ENCODE measurements at places on chromosomes 1 and 21. TPM values are rescaled to one million over a fixed set of nuclear protein-coding genes. Genes with fewer than 3 reads are reported as not detected.
A peak's percentile ranks its signal among the peaks of the same experiment; 100 is the strongest.

Gene TNFRSF1B
- 215 TPM for total RNA-seq

GRCh38 chr1:159591981-159592380 lies 4.4 kb downstream of the APCS start:
- H3K4me1 ChIP-seq: no peaks in the 10 kb centered on the region
- no peak overlapping the region for H3K4me3 ChIP-seq
- peaks cover 4% of the 10 kb centered on the region for H3K27me3 ChIP-seq
- no peak for DNase-seq

- peak; percentile 70 for DNase-seq
- H3K4me1 ChIP-seq: peaks cover 25% of the 10 kb centered on the region
- peaks cover 3% of the 10 kb centered on the region for H3K36me3 ChIP-seq
- H3K27me3 ChIP-seq: peaks cover 33% of the 10 kb centered on the region
These were observed at the start of gene LPAR3 for GRCh38 chr1:84892705-84893618. TSS of gene LPAR3 (minus strand) at chr1:84893206. CDS start at chr1:84866120, 27,086 bp downstream.

GRCh38 chr1:205294934-205295333 lies 26.6 kb downstream of the NUAK2 start:
- no peak overlapping the region for H3K27ac ChIP-seq
- H3K36me3 ChIP-seq: no peaks in the 10 kb centered on the region
- peaks cover 33% of the 10 kb centered on the region for H3K27me3 ChIP-seq
- no peak for DNase-seq
- H3K4me3 ChIP-seq: no peak overlapping the region
- peaks cover 11% of the 10 kb centered on the region for H3K4me1 ChIP-seq

Gene SLC27A3
- 38.9 TPM for total RNA-seq

GRCh38 chr1:110164725-110165350 lies 14.5 kb downstream of the SLC6A17 start:
- H3K27ac ChIP-seq: no peak overlapping the region
- no peaks in the 10 kb centered on the region for H3K36me3 ChIP-seq
- peaks cover 4% of the 10 kb centered on the region for H3K27me3 ChIP-seq
- H3K4me1 ChIP-seq: peaks cover 9% of the 10 kb centered on the region

GRCh38 chr1:95437011-95437410 lies 203.0 kb downstream of the RWDD3 start:
- H3K4me1 ChIP-seq: no peaks in the 10 kb centered on the region
- DNase-seq: no peak
- no peak overlapping the region for H3K4me3 ChIP-seq
- no peaks in the 10 kb centered on the region for H3K36me3 ChIP-seq
- H3K27ac ChIP-seq: no peak overlapping the region

- H3K27ac ChIP-seq: no peak overlapping the region
- DNase-seq: no peak
- H3K4me3 ChIP-seq: no peak overlapping the region
These were observed 110.6 kb downstream of the USP25 start for GRCh38 chr21:15840406-15840805.

DNA sequence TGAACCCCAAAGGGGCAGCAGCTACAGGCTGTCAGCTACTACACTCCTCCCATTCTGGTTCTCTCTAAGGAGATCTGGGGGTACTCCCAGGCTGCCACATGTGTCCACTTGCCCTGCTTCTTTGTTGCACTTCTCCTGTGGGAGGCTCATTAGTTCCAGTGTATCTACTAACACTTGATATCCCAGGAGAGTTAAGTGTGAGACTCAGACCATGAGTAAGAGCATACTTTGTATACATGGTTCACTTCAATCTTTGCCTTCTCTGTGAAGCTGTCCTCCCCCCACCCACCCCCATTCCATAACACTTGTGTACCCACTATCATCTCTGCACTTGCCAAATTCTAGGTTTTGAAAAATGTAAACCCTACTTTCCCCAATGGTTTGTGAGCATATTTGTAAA lies 34.9 kb upstream of the GADD45A start:
- peaks cover 10% of the 10 kb centered on the region for H3K27me3 ChIP-seq
- DNase-seq: no peak
- H3K36me3 ChIP-seq: no peaks in the 10 kb centered on the region
- no peak overlapping the region for H3K4me3 ChIP-seq
- no peak overlapping the region for H3K27ac ChIP-seq

Gene CD247
- total RNA-seq: 252 TPM

Gene CD1D
- not detected for total RNA-seq

DNA sequence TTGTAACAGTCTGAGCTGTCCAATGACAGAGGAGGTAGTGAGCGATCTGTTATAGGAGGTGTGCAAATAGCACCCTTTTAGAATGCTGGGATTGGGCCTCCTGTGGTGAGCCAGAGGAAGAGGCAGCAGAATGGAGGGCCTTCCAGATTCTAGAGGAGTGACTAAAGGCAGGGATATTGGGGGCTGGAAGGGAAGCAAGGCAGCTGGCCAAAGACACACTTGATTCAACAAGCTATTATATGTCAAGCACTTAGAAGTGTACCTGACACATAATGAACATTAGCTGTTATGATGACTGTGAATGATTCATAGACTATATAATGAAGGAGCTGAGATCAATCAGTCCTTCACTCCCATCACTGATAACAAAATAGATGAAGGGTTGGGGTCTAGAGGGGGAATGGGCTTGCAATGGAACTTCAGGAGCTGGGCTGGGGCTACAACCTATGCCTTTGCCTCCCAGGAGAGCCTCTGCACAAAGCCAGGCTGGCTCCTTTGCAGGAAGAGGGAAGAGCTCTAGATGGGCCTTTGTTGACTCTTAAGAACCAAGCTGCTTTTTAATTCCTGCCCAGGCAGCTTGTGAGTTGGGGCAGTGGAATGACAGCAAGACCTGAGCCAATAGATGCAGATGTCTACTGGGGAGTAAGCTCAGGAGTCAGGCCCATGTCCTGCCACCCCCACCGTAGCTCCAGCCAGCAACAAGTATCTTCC lies 2.3 kb upstream of the MKNK1 start:
- no peaks in the 10 kb centered on the region for H3K27me3 ChIP-seq
- H3K36me3 ChIP-seq: peaks cover 44% of the 10 kb centered on the region
- DNase-seq: no peak
- H3K4me1 ChIP-seq: peaks cover 38% of the 10 kb centered on the region
- H3K4me3 ChIP-seq: no peak overlapping the region
- H3K27ac ChIP-seq: peak overlapping the region; percentile 37

Gene RGSL1
- total RNA-seq: not detected

DNA sequence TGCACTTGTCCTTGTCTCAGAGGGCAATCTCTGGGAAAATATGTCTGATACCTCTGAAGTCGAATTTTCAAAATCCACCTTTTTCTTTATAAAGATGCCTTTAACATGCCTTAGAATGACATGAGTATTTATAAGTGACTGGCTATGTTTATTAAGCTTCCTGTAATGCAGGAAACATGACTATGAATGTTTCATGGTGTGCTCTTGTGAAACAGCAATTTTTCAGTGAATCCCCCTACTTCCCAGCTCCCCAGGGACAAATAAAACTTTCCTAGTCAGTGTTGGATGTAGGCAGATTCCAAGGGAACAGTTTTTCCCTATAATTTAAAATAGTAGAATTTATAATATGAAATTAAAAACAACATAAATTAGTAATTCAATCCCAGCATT lies 437.0 kb downstream of the LMO4 start:
- no peak overlapping the region for H3K27ac ChIP-seq
- H3K4me1 ChIP-seq: no peaks in the 10 kb centered on the region
- no peak overlapping the region for H3K4me3 ChIP-seq
- H3K36me3 ChIP-seq: no peaks in the 10 kb centered on the region

DNA sequence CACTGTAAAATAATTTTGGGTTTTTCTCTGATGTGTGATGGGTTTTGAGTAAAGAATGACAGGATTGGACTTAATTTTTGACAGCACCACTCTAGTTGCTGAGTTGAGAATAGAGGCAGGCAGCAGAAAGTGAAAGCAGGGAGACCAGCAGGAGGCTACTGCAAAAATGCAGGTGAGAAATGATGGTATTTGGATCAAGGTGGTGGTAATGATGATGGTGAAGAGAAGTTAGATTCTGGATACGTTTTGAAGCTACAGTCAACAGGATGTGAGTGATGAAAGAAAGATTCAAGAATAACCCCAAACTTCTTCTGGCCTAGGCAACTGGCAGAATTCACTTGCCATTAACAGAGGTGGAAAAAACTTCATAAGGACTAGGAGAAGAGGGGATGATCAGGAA lies 14.8 kb upstream of the AK5 start:
- H3K4me3 ChIP-seq: no peak overlapping the region
- H3K4me1 ChIP-seq: no peaks in the 10 kb centered on the region
- H3K27me3 ChIP-seq: no peaks in the 10 kb centered on the region
- DNase-seq: no peak
- no peaks in the 10 kb centered on the region for H3K36me3 ChIP-seq
- H3K27ac ChIP-seq: no peak overlapping the region

DNA sequence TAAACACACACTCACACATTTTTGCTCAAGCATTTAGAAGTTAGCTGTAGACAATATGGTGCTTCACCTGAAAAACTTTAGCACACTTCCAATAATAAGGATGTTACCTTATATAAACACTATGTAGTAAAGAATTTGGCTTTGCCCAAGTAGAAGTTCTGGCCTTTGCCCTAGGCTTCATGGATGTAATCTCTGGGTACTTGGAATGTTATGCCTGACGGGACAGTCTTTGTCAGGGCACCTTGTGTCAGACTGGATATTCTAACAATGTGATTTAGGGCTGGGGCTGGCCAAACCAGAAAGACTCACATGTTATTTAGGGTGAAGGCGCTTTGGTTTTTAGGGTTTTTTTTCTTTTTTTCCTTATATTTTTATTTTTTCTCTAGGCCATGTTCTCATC lies 34.8 kb upstream of the TRIM33 start:
- no peaks in the 10 kb centered on the region for H3K4me1 ChIP-seq
- no peaks in the 10 kb centered on the region for H3K27me3 ChIP-seq
- H3K36me3 ChIP-seq: no peaks in the 10 kb centered on the region
- DNase-seq: no peak
- H3K27ac ChIP-seq: no peak overlapping the region

Gene SYNC
- total RNA-seq: not detected

GRCh38 chr1:11611638-11612327 lies 42.4 kb downstream of the FBXO2 start:
- H3K36me3 ChIP-seq: no peaks in the 10 kb centered on the region
- no peaks in the 10 kb centered on the region for H3K4me1 ChIP-seq
- peaks cover 2% of the 10 kb centered on the region for H3K27me3 ChIP-seq

DNA sequence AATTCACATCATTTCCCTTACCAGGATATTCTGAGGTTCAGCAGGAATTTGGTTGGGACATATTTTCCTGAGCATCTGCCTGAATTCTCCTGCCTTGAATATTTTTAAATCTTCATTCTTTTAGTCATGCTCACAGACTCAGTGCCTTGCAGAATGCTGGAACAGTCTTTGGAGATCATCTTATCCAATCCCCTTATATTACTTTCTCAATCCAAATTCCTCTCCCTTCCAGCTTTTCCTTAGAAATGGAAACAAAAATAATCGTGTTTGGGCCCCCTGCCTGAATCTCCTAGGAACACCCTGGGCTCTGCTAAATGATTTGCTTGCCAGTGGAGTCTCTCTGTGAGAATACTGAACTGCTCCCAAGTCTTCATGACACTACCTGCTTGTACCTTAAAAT lies 38.4 kb downstream of the LHX8 start:
- H3K36me3 ChIP-seq: no peaks in the 10 kb centered on the region
- no peak overlapping the region for H3K27ac ChIP-seq
- H3K4me3 ChIP-seq: no peak overlapping the region
- DNase-seq: no peak

Gene NENF
- 30.0 TPM for total RNA-seq

DNA sequence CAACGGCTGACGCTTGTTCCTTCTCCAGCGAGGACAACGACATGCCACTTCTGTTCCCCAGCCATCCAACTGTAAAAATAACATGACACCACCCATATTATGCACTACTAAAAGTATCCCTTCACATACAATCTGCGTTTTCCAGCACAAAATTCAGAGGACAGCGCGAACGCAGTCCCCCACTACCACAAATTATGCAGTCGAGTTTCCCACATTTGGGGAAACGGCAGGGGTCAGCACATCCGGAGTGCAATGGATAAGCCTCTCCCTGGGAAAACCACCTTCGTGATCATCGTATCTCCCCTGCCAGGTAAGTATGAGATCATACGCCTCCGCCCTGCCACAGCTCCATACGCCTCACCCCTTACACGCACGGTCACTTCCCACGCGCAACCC lies 120.9 kb downstream of the PPIAL4G start:
- no peak overlapping the region for H3K27ac ChIP-seq
- H3K4me3 ChIP-seq: peak overlapping the region; percentile 88
- H3K4me1 ChIP-seq: peaks cover 47% of the 10 kb centered on the region
- H3K36me3 ChIP-seq: no peaks in the 10 kb centered on the region

DNA sequence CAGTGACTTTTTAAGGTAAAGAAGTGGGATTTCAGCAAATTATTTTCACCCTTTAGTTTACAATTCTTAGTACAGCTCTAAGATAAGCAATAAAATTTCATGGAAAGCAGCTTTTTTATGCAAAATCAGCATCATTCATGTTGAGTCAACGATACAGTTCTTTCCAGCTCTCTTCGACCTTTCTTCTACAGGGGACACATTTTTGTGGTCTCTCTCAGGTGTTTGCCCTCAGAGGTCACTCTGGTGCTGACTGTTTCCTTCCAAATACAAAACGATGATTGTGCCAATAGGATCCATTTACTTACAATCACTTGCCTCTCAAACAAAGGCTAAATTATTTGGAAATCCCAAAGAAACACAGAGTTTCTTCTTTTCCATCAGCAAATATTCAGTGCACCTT lies 51.0 kb downstream of the PSMG1 start:
- no peak for DNase-seq
- H3K4me3 ChIP-seq: no peak overlapping the region
- no peak overlapping the region for H3K27ac ChIP-seq
- no peaks in the 10 kb centered on the region for H3K4me1 ChIP-seq
- no peaks in the 10 kb centered on the region for H3K36me3 ChIP-seq
- H3K27me3 ChIP-seq: peaks cover 23% of the 10 kb centered on the region

- peaks cover 31% of the 10 kb centered on the region for H3K27me3 ChIP-seq
- no peaks in the 10 kb centered on the region for H3K36me3 ChIP-seq
- H3K4me3 ChIP-seq: no peak overlapping the region
These were observed 64.8 kb downstream of the GNG12 start for GRCh38 chr1:67768480-67768879.

Gene GNB1
- total RNA-seq: 372 TPM

Gene PLA2G5
- not detected for total RNA-seq

Gene FAM110D
- total RNA-seq: not detected

- H3K4me1 ChIP-seq: peaks cover 4% of the 10 kb centered on the region
- H3K27me3 ChIP-seq: peaks cover 14% of the 10 kb centered on the region
- H3K4me3 ChIP-seq: no peak overlapping the region
- H3K36me3 ChIP-seq: no peaks in the 10 kb centered on the region
- no peak for DNase-seq
These were observed 9.6 kb downstream of the TTLL10 start for GRCh38 chr1:1183221-1183747.
